ENCODE measurements at places on chromosomes 6 and 20.

DNA sequence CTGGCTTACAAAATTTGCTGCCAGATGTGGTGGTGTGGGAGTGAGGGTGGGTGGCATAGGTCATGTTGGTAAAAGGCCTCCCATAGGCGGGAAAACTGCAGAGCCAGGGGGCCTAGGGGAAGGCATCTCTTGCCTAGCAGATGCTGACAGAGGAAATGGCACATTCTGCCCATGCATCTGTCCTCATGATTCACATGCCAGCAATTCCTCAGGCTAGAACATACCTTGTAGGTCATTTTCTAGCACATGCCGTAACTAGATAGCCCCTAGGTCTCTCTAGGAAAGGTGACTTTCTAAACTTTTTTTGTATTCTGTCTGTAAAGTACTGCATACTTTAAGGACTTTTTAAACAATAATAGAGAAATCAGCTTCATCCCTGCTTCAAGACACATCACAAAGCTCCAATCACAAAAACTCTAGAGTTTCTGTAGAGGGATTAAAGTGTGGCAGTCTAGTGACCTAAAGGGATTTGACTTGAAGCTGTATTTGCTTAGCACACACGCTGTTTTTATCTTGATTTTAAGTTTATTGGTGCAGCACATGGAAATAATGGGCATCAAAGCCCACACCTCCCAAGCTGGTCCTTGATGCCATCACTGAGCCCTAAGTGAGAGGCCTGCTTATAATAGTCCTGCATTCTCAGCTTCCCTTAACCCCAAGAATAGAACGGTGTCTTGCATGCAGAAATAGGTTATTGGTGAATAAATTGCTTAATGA is 55.2 kb downstream of the ANKEF1 start:
- no peak for DNase-seq

DNA sequence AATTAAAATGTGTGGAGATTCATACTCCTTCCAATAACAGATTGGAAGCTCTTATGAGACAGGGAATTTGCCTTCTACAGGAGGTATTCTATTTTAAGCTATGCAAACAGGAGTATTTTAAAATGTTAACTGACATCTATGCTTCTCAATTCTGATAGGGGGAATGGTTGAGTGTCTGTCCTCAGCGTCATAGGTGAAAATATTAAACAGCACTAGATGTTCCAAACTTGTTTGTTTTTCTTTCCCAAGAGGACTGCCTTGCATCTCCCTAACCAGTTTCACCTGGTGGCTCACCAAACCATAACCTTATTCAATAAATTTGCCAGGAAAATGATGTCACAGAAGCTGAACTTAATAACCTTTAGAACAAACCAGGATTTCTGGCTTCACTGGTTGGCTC is 24.6 kb upstream of the ARG1 start:
- DNase-seq = no peak

- no peak for DNase-seq
These were observed 122.3 kb downstream of the JARID2 start for GRCh38 chr6:15368186-15368585.

DNA sequence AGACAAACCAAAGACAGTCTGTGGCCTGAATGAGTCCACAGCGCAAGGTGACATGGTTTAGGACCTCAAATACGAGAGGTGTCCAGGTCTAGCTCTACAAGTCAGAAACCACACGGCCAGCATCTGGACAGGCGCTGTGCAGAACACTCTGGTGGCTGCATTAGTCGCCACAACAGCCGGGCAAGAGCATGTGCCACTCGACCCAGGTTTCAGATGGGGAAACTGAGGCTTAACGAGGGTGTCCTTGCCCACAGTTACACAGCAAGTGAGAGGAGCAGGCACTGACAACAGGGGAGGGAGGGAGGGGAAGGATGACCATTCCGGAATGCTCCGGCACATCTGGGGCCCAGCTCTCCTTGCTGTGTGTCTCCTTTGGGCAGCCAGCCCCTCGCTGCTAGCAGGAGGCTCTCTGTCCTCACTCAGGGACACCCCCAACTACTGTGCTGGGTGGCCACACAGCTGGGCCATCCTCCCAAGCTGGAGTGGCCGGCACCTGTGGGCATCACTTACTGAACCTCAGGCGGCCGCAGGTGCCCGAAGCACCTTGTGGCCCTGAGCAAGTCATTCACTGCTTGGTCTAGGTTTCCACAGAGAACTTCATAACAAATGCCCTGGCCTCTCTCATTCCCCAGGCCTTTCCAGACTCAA is 6.6 kb downstream of the DLL1 start:
- no peak for DNase-seq

DNA sequence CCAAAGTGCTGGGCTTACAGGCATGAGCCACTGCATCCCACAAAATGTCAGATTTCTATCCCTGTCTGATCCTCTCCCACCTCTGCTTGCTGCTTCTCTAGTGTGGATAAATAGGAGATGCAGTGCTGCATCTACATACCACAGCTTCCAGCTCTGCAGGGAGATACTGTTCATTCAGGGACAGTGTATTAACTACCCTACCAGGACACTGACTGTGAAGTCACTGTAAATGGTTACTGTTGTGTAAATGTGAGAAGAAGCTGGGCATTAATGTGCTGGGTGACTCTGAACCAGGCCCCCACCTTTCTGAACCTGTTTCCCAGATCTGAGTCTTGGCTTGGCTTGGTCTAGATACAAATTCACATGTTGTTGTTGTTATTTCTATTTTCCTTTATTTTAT is 488.6 kb upstream of the SULF2 start:
- no peak for DNase-seq

DNA sequence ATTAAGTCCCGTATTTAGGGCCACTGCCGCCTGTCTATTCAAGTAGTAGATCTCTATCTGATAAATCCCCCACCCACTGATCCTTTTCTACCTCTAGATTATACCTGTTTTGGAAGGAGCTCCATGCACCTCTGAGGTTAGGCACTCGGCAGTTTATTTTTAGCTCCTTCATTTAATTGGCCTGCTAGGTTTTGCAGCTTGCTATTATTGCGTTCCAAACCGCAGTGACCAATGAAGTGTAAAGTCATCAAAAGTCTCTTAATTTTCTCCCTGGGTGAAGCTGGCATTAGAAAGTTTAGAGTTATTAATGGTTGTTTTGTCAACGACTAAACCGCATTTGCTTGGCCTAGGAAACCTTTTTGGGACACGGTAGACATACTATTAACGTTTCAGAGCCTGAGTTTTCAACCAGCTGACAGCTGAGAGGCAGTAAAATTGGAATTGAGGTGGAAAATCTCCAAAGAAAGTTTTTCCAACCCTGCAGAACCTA is 60.0 kb downstream of the RFPL4B start:
- DNase-seq = no peak

- DNase-seq = peak; percentile 42
These were observed 82.2 kb downstream of the MYO6 start for GRCh38 chr6:75830959-75831885.

GRCh38 chr6:3911130-3911529 is 62.0 kb downstream of the FAM50B start:
- DNase-seq = no peak

GRCh38 chr6:148455225-148455624 is 112.6 kb downstream of the SASH1 start:
- peak; percentile 92 for DNase-seq

DNA sequence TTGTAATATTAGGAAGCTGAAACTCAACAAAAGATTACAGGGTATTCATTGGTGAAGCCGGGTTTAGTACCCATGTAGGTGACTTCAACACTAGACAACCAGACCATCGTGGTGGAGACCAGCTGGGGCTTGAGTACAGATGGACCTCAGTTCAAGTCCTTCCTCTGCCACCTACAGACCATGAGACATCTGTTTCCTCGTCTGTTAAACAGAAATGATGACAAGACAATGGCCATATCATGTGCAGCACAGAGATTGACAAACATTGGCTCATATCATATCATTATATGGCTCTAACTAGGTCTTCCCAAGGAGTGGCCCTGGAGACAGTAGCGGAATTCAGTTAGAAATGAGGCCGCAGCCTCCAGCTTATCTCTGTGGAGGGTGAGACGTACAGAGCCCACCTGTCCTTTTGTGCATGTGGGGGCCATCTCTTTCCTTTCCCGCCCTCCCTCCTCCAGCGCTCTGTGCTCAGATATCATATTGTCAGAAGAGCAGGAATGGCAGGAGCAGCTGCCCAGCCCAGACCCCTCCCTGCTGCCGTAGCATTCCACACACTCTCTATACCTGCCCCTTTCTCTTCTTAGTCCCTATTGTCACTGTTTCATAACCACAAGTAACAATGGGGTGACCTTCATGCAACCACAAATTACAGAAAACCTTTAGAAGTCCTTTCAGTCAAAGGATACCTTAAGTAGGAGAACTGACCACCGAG is 75.1 kb downstream of the LY86 start:
- no peak for DNase-seq

DNA sequence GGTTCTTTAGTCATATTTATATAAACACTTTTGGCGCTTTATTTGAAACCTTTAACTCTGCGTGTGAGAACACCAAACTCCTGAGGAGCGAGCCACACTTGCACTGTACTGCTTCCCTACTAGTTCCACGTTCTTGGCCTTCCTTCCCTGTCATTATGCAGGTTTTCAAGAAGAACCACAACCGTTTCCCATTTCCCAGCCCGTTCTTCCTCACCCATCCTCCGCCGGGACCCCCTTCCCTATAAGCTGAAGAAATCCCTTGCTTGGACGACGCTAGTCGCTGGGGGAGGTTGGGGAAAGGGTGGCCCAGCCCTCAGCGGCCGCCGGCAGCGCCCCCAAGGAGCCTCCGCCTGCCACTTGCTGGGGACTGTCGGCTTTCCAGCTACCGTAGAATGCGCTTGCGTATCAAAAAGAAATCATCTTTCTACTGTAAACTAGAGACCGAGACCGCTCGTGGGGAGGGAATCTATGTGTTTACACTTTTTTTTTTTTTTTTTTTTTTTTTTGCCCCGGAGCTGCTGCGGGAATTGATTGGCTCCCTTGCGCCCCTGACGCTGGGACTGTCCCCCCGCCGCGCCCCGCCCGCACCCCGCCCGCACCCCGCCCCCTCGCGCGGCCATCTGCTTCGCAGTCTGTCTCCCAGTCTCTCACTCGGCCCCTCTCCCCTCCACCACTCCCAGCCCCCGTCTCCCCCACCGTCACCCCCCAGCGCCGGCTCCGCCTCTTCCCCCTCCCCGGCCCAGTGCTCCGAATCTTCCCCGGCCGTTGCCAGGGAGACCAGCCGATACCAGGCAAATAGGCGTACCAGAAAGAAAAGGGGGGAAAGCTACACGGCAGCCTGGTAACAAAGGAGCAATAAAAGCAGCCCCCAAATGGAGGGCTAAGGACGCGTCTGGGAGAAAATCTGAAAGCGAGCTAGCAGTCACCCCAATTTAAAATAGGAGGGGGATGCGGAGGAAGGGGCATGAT is 2.3 kb upstream of the MARCKS start:
- peak; percentile 82 for DNase-seq

DNA sequence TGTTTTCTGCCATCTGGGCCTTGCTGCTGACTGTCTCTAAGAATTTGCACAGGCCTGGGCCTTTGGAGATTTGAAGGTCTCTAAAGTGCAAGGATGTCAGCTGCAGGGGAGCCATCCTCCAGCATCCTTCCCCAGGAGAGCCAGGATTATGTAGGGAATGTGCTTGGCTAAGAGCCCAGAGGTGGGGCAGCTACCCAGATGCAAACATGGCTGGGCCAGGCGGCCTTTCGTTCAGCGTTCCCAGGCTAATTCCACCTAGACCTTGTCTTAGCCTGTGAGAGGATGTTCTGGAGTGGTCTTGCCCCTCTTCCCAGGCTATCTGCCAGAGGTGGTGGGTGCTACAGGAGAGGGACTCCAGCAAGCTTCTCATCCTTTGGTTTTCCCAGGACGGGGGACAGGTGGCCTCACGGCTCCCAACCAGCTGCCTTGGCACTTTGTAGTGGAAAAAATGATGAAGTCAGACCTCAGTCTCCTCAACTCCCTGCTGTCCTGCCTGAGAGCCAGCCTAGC is 7.7 kb upstream of the PTGIS start:
- no peak for DNase-seq

- no peak for DNase-seq
These were observed 7.2 kb downstream of the FOXC1 start for GRCh38 chr6:1616701-1617463.

GRCh38 chr6:101125380-101125971 is 244.3 kb upstream of the ASCC3 start:
- no peak for DNase-seq

GRCh38 chr6:138397128-138398122 is 6.6 kb upstream of the HEBP2 start:
- DNase-seq = peak; percentile 40

- DNase-seq = no peak
These were observed 327.0 kb downstream of the C6orf118 start for GRCh38 chr6:164982389-164982788.

GRCh38 chr20:38073307-38074071 is 39.9 kb downstream of the RPRD1B start:
- DNase-seq = peak; percentile 99
